ENCODE measurements at places on chromosomes 12 and 14.

DNA sequence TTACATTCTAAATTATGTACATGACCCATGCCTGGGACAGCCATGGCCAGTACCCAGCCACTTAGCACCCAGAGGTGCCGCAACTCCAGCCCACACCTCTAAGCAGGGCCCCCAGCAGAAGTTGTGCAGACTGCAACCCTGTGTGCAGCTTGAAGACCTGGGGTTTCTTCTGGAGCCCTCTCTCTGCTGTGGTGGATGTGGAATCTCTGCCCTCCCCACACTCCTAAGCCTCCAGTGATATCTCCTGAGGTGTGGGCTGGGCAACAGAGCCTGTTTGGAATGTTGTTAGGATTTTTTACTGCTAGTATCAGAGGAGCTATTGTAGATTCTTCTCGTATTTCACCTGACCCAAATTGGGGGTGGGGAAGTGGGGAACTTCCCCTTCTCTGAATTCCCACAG, 59.4 kb upstream of the TUNAR start:
- no peak for DNase-seq

GRCh38 chr14:61129168-61129745, 148.2 kb downstream of the SLC38A6 start:
- DNase-seq = no peak

GRCh38 chr12:50234347-50234746, 49.0 kb downstream of the LIMA1 start:
- no peak for DNase-seq

- no peak for DNase-seq
Observed at GRCh38 chr14:90900476-90901083, 84.3 kb upstream of the TTC7B start.

DNA sequence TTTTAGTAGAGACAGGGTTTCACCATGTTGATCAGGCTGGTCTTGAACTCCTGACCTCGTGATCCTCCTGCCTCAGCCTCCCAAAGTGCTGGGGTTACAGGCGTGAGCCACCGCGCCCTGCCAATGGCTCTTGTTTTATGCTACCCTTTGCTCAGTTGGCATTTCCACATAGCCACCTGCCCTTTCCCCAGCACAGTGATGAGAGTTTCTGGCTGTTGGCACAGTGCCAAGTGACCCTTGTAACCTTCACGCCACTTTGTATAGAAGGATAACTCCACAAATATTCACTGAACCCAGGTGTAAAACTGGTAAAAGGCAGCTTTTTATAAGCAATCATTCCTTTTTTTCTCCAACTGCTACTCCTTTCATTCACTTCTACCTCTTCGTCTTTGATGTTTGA, 18.5 kb upstream of the CCDC175 start:
- no peak for DNase-seq

- no peak for DNase-seq
Observed at GRCh38 chr12:123382684-123383083, 1.2 kb upstream of the KMT5A start.

- DNase-seq = no peak
Observed at GRCh38 chr14:70188322-70188658, 461 bp downstream of the SLC8A3 start.

DNA sequence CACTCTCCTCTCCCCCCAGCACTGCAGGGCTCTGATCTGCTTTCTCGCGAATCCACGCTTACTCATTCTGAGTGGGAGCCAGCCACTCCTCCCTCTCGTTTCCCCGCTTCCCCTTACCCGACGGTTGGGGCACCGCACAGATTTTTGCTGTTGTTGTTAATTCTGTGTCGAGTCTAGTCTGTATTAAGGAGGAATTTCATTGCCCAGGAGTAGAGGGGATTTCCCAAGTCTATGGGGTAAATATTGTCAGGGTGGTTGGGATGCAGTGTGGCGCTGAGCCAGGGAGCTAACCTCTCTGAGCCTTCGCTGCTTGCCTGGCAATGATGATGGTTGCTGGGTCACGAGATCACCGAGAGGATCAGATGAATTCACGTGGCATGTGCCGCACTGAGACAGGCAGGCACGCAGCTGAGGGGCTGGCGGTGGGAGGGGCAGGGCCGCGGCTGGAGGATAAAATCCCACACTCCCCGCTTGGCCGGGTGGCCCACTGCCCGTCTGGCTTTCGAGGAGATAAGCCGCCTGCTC, 18.5 kb downstream of the NCOR2 start:
- no peak for DNase-seq

GRCh38 chr12:6563448-6564050, 4.5 kb downstream of the NOP2 start:
- DNase-seq = no peak

GRCh38 chr12:131034631-131035244, 81.0 kb downstream of the ADGRD1 start:
- no peak for DNase-seq

- peak; percentile 33 for DNase-seq
Observed at GRCh38 chr12:7219599-7220243, 30.2 kb downstream of the PEX5 start.

- DNase-seq = no peak
Observed at GRCh38 chr14:103073367-103073875, 10.6 kb upstream of the LBHD2 start.

DNA sequence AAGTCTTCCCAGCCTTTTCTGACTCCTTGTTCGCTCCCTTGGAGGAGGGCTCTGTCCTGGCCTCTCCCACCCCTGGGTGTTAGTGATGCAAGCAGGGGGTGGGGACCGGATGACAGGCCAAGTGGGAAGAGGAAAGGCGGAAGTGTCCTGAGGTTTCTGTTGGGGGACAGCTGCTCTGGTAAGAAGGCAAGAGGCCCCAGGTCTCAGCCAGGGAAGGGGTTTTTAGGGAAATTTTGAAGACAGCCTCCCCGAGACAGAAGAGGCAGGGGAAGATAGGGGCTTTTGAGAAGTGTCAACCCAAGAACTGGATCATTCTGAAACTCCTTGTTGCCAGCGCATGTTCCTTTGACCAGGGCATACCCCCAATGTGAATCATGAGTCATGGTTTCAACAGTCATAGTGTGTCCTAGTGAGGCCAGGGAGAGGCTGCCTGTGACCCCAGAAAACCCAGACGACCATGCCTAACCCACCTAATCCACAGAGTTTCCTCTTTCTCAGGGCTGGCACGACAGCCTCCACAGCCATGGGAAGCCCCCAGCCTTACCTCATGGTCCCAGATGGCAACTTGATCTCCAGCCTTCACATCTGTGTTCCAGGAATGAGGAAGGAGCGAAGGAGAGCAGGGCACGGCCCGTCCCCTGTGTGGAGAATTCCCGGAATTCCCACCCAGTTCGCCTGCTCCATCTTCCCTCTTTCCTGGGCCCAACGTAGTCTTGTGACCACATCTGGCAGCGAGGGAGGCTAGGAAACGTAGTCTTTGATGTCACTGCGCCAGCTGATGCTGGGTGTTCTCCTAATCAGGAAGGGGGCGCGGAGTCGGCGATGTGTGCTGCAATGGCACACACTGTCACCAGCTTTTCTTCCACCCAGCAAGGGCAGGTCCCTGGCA, 4.9 kb upstream of the GPR132 start:
- DNase-seq = no peak

DNA sequence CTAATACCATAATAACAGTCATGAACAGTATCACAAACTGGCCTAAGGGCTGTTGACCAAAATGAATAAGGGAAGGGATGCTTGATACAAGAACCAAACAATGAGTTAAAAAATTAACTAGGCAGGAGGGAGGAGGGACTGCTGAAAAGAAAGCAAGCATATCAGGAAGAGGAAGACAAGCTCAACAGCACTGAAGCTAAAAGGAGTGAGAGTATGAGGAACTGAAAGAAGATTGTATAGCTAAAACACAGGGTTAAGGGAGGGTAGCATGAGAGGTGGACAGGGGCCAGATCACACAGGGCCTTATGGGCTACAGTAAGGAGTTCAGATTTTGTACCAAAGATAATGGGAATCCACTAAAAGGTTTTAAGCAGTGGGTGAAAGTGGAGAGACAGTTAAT, 34.1 kb downstream of the ITGA7 start:
- no peak for DNase-seq

DNA sequence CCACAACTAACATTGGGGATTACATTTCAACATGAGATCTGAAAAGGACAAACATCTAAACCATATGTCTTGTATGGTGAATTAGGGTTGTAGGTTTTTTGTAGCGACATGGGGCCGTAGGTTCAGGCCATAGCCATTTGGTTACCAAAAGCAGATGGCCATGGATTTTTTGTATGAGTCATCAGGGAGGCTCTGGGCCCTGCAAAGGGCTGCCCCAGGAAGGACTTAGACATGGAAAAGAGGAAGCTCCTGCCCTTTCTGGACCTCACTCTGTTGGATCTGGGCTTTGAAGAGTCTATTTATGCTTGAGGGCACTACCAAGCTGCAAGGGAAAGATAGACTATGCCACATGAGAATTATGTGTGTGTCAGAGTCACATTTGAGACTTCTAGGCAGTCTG, 89.3 kb upstream of the DHRS4 start:
- no peak for DNase-seq

DNA sequence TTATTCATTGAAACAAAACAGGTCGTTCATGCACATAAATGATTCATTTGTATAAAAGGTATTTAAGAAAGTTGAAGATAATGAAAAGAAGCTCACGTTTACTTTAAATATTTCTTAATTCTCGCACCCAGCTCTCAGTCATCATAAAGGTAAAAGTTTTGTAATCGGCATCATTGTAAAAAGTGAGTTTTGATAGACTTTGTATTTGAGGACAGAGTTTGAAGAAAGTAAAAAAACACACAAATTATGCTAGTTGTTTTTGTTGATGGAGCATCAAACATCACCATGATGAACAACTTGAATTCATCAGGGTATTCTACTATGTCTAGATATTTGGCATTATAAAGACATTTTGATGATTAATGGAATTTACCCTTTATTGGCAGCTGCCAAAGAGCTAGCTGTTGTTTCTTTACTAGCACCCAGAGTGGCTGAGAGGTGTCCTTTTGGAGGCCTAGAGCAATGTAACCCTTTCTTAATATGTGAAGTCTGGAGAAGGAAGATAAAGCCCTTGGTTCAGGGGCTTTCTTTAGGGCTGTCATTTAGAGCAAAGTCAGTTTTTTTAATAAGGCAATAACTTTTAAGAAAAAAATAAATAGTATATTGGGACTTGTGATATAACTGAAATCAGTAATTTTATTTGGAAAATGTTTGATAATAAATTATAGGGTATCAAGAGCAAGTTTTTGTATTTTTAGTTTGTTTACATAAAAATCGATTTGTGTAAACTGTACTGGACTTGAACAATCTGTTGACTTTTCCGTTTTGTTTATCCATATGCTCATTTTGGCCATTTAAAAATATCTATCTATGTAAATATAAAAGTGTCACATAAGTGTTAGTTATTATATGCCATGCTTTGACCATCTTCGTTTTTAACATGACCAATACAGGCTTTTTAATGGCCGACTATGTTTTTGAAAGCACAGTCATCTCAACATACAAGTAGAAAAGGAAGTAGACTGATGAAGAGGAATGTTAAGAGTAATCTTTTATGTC, 7.4 kb downstream of the GLRX5 start:
- no peak for DNase-seq

GRCh38 chr12:53560351-53560750, 53.1 kb upstream of the NPFF start:
- DNase-seq = no peak

DNA sequence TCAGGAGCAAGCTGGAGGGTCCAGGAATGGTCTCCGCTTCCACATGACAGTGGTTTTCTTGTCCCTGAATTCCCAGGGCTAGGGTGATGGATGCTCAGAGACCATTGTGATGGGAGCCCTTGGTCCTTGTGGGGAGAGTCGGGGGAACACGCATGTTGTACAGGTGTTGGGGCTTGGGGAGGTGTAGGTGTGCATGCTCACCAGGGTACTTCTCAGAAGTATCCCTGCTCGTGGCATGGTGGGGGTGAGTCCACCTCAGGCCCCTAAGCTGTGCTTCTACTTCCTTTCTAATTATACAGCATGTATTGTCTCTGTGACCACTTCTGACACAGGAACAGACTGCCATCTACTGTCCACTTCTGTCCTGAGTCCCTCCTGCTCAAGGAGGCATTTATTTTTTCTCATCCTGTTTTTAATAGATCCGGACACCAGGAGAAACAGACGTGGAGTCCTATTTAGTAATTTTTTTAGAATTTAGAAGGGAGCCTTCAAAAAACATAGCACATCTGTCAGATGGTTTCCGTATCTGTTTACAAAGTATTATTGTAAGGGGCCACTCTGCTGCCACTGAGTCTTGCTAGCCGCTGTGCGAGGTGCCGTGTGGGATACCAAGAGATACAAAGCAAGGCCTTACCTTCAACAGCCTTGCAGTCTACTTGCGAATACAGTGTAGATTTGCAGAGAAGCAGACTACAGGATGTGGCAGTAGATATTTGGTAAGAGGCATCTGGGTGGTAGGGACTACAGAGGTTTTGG, 10.5 kb downstream of the NTF3 start:
- no peak for DNase-seq

GRCh38 chr14:20612403-20612802, 21.2 kb upstream of the RNASE12 start:
- DNase-seq = no peak

GRCh38 chr12:10214895-10215267, 2.2 kb downstream of the GABARAPL1 start:
- DNase-seq = no peak

GRCh38 chr12:111074559-111074958, 154.2 kb upstream of the MYL2 start:
- no peak for DNase-seq

DNA sequence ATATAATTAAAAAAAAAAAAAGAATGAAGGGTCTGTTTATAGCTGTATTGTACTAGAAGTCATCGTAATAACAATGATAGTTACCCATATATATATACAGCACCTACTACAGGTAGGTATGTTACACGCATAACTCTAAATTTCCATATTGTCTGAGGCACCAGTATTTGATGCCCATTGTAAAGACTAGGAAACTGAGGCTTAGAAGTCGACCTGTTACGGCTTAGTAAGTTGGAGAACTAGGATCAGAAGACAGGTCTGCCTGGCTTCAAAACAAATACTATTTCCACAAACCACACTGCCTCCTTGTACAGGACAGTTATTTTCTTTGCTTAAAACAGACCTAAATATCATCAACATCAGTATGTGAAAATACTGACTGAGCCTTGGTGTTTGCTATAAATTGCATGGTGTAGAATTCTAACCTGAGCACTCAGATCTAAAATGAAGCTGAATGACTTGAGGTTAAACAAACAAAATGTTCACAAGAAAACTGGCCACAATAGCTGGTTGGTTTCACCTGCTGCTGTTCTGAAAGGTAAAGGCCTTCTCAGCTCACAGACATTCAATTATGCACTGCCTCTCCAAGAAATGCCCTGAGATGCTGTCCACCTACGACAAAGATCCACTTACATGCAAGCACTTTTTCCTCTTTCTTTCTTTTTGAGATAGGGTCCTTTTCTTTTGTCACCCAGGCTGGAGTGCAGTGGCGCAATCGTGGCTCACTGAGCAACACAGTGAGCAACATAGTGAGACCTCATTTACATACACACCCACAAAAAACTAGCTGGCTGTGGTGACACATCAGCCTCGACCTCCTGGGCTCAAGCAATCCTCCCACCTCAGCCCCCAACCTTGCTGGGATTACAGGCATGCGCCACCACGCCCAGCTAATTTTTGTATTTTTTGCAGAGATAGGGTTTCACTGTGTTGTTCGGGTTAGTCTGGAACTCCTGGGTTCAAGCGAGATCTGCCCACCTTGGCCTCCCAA, 35.7 kb downstream of the SSH1 start:
- DNase-seq = no peak

GRCh38 chr14:61517911-61518384, 177.4 kb upstream of the HIF1A start:
- no peak for DNase-seq

Measured in NCI-H2081 treated with DMSO at 0.1 percent for 48 hours (cell line).